Activated CD8-positive, alpha-beta memory T cell treated with anti-CD3 and anti-CD28 coated beads for 4 hours (primary cell): ENCODE measurements at places on chromosomes 6 and 20.

DNA sequence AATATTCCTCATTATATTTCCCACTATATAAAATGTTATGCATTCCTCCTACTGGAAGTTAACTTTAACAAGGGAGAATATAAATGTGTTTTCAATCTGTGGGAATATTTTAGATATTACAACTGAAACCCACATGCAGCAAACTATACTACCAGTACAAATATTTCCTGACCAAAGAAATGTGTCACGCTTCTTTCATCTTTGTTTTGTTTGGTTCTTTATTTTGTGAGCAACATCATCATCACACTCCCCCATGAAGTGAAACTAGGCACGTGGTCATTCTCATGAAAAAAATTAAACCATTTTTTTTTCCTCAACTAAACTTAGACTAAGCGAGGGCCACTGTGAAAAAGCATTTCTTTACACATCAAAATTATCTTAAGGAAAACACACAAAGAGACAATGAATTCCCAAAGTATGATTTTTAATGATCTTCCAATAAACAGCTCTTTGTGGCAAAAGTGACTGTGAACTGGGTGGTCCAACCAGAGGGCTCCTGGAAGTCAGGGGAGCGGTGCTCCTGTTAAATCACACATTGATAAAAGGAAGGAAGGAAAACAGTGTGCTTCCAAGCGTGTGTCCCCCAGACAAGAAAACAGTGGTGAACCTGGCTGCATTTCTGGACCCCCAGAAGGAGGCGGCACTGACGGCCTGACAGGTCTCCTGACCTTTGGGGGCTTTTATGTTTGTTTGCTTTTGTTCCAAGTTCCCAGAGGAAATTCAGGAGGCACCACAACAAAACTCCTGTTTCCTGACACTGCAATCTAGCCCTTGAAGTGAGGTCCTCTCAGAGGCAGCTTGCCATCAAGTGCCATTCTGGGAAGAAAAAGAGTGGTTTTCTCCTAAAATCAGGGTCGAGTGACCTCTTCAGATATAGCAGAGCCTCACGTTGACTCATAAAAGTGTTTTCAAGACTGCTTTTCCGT, 166.8 kb upstream of the FOXQ1 start:
- DNase-seq: no peak

DNA sequence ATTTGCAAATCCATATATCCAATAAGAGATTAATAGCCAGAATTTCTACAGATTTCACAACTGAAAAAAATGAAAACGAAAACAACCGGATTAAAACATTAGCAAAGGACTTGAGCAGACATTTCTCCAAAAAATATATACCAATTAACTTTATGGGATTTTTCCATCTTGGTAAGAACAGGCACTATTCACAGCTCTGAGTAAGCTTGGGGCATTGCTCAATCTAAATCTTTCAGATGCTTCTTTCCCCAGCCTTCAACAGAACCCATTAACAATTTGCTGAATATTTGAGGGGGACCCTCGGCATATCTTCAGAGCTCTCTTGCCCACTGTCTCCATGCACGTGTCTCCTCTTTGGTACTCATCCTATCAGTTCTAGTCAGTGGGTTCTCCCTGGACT, 111.7 kb upstream of the CD93 start:
- no peak for DNase-seq

GRCh38 chr20:51489611-51490010, 52.9 kb downstream of the NFATC2 start:
- no peak for DNase-seq

DNA sequence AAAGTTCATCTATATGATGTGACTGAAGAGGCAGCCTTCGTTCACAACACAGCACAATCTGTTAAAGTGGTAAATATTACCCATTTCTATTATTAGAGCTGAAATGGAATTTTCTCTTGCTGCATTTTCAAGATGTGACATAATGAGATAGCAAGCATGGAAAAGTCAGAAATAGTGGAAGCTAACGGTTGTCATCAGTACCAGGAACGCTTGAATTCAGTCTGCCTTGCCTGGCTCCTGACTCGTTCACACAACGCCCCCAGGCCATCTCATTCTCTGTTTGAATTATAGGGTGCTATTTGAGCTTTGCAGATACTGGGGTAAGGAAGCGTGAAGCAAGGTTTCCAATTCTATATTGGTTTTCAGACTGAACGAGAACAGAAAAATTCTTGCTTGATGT, 116.5 kb upstream of the MAP3K7 start:
- no peak for DNase-seq

DNA sequence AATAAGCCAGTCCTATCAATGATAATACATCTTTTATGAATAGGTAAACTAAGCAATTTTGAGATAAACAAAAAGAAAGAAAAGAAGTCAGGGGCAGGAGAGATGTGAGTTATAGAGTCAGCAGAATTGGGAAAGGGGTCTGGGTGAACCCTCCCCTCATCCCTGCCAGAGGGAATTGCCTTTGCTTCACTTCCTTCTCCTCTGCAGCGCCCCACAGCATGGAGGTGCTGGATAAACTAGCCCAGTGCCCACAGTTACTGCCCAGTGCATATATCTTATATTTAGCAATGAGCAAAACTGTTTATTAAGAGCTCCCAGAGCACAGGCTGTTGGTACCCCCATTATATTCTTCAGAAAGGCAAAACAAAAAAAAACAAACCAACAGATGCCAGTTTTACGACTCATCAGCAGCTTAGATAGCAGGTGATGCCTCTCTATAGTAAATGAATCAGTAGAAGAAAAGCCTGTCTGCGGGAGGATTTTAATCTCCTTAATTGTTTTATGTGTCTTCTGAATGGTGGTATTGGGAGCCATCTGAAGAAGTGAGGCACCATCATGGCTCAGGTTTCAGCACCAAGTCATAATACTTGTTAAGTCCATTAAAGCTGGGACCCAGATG, 419.2 kb downstream of the EPM2A start:
- no peak for DNase-seq

DNA sequence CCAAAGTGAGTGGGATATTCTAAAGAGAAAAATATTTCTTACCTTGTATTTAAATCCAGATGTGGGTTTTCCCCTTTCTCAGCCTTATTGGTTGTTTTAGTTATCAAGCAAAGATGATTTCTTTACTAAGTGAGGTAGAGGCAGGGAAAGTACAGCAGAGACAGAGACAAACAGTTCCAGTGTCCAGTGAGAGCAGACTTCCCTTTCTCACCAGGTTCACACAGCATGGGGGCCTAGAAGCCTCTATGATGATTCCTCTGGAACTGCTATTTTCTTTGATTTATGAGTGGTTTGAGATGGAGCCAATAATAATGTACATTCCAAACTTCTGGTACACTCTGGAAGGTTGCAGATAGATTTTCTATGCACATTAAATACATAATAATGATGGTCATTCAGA, 234.0 kb upstream of the MARCKS start:
- no peak for DNase-seq

GRCh38 chr20:21391185-21391971, 5.9 kb downstream of the NKX2-4 start:
- no peak for DNase-seq

- DNase-seq: no peak
Measured at GRCh38 chr6:11266926-11267325, 34.5 kb upstream of the NEDD9 start.

DNA sequence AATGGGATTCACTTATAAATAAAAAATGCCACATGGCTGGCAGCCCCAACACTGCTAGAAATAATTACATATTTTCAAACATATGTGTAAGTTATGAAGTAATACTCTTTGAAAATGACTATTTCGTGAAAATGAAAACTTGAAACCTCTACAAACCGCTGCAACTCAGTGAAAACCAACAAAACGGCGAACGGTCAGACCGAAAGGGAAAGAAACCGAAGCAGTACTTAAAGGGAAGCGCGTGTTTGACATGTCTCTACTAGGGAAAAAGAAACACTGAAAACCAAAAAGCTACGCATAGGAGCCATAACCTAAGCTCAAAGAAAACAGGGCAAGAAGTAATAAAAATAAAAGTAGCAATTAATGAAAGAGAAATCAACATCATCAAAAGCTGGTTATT, 121.0 kb upstream of the GGTLC1 start:
- no peak for DNase-seq

- no peak for DNase-seq
Measured at GRCh38 chr6:122482750-122483080, 11.1 kb upstream of the SERINC1 start.

GRCh38 chr20:46129955-46130481, 11.9 kb downstream of the CD40 start:
- no peak for DNase-seq

DNA sequence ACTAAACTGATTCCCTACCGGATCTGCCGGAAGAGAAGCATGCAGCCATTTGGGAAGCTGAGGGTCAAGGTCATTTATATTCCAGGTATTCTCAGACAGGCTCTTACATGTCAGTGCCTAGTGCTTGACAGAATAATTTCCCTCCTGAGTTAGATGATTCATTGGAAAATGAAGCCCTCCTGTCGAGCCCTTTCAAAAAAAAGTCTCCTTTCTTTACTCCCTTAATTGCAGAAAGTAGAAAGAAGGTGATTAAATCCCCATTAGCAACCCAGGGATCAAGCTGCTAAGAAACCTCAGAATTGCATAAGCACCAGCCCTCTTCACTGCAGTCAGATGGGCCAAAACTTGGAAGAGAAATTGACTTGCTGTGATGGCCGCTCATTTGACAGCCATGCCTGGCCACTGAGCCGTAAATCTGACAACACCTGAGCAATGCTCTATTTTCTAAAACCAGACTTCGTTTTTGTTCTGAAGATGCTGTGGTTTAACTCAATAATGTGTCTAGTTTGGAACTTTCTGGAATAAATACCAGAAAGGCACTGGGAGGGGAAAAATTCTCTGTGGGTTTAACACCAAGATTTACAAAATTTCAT, 61.0 kb upstream of the ARMH2 start:
- DNase-seq: no peak

DNA sequence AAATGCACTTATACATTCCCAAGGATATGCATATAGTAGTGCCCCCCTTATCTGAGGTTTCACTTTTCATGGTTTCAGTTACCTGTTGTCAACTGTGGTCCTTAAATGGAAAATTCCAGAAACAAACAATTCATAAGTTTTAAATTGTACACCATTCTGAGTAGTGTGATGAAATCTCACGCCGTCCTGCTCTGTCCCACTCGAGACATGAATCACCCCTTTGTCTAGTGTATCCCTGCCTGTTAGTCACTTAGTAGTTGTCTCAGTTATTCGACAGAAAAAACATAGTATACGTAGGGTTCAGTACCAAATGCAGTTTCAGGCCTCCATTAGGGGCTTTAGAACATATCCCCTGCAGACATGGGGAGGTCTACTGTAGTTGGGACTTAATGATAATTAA, 57.0 kb downstream of the MAP1LC3A start:
- DNase-seq: no peak

DNA sequence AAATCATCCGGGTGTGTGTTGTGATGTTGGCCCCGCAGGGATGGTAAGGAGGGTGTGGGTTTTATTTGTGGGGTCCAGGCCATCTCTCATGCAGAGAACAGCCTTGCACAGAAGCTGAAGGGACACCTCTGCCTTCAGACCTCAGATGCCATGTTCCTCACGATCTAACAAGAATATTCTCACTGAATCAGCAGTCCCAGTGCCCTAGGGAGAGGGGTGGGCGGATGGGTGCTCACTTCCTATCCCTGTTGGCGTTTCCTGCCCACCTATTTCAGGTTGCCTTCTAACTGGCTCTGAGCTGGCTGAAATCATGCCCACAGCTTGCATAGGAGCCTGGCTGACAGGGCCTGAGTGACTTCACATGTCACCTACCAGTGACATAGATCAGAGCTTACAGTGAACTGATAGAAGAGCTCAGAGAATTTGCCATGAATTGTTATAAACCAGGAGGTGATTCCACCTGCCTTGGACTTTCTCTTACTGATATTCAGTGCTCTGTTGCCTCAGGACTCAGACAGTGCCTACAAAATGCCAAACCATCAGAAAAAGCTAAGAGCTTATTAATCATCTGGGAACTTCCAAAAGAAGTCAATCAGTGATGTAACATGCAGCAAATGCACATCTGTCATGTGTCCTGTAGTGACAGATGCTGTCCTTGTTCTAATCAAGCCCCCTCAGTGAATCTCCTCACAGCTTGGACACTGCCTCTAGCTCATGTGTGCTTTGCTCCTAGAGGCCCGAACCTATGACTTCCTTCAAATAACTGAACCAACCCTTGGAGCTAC, 285.8 kb upstream of the PRND start:
- DNase-seq: no peak

DNA sequence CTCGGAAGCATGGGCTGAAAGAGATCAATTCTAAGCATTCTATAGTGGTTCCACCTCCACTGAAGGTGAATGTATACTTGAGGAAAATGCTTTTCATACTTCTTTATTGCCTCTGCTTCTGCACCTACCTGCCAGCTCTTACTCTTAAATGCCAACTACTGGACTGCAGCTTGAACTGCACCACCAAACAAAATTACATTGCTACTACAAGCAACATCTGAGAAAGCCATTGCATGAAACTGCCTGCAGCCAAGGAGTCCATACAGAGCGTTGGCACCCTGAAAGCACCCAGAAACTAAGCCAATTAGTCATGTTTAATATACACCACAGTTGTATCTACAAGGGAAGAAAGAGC, 440.9 kb downstream of the BTBD3 start:
- DNase-seq: no peak

DNA sequence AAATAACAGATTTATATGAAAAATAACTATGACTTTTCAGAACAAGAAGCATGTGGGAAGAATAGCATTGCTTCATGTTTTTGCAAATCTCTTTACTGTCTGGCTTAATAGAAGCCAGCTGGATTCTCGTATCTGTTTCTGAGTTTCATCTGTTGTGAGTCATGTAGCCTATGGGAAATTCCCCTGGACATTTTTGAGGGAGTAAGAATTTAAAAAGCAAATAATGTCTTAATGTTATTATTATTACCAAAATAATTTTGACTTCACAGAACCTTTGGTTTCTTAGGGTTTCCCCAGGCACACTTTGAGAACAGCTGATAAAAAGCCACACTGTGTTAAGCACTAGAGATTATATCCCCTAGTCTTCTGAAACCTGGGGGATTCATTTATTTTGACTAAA, 75.8 kb downstream of the SYCP2L start:
- no peak for DNase-seq

- DNase-seq: no peak
Measured at GRCh38 chr6:30960907-30961673, 20.3 kb downstream of the MUCL3 start.

- DNase-seq: no peak
Measured at GRCh38 chr6:84738996-84739865, 25.2 kb downstream of the TBX18 start.

GRCh38 chr20:2892376-2892775, 19.1 kb downstream of the PTPRA start:
- DNase-seq: no peak

DNA sequence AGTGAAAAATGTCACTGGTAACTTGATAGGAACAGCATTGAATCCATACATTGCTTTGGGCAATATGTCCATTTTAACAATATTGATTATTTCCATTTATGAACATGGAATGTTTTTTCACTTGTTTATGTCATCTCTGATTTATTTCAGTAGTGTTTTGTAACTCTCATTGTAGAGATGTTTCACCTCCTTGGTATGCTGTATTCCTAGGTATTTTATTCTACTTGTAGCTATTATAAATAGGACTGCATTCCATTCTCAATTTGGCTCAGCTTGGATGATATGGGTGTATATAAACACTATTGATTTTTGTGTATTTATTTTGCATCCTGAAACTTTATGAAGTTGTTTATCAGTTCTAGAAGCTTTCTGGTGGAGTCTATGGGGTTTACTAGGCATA, 730.3 kb downstream of the DOK5 start:
- no peak for DNase-seq

GRCh38 chr6:84317463-84317862, 90.0 kb upstream of the CEP162 start:
- no peak for DNase-seq

- DNase-seq: no peak
Measured at GRCh38 chr6:20814494-20814893, 280.2 kb downstream of the CDKAL1 start.

- no peak for DNase-seq
Measured at GRCh38 chr20:60224914-60225313, 266.7 kb downstream of the CDH26 start.
